ENCODE measurements at places on chromosomes 4 and X. TPM values are rescaled to one million over a fixed set of nuclear protein-coding genes. Genes with fewer than 3 reads are reported as not detected.

Gene ATP2B3
- not detected for total RNA-seq

Gene CLIC2
- 11.3 TPM for total RNA-seq

DNA sequence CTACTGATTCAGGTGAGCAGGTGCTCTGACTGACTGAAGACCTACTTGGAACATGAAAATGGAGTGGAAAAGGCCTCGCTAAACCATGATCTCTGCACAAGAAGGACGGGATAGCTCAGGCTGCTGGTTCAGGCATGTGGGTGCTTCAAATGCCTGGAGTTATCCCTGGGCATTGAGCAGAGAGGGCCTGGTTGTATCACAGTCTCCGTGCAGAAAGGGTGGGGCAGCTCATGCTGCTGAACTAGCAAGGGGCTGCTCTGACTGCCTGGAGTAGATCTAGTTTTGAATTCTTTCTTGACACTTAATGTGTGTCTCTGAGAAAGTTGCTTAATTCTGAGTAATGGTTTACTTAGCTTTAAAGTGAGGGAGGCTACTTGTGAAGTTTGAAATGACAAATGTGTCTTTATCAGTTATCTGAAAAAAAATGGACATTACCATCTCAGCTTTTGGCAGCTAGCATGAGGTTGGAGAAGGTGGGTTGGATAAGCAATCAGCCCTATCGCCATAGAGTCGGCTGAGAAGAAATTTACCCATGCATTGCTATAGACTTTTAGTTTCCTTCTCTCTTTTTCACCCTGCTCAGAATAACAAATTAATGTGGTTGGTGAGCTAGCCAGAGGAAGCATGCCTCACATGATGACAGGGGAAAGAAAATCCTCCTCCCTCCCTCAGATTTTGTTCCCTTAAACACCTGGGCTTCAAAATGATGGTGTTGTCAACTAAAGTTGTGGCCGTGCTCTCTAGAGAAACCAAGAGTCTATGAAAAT lies 832.4 kb downstream of the STIM2 start:
- no peak for DNase-seq

DNA sequence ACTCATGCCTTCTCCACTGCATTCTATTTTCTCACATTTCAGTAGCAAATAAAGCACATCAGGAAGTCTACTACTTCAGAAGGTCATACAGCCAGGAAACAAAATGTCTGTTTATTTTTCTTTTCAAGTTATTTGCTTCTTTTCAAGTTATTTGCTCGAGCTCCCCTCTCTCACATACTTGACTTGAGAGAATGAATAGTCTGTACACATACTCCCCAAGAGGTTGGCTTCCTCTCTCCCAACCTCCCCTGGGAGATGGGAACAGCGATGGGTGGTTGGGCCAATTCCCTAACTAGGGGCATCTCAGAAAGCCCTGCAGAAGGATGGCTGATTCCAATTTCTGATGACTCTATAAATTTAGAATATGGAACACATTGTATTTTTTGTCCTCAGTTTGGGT lies 64.7 kb upstream of the PTPN13 start:
- no peak for DNase-seq

DNA sequence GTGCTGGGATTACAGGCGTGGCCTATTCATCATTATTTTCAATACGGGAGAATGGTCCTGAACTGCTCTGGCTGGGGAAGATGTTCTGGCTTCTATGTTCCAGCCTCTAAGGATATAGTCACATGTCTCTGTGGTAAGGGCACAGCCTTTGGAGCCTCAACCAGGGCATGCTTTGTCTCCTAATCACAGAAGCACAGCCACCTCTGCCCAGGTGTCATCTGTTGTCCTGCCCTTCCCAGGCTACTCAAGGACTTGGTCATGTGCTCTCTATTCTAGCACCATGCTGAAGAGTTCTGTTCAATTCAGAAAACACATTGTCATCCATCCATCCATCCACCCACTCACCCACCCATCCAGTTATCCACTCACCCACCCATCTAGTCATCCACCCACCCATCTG lies 29.5 kb downstream of the ASMTL start:
- no peak for DNase-seq

- DNase-seq, result no peak
Measured at GRCh38 chrX:69884210-69884609, 165.5 kb downstream of the AWAT2 start.

DNA sequence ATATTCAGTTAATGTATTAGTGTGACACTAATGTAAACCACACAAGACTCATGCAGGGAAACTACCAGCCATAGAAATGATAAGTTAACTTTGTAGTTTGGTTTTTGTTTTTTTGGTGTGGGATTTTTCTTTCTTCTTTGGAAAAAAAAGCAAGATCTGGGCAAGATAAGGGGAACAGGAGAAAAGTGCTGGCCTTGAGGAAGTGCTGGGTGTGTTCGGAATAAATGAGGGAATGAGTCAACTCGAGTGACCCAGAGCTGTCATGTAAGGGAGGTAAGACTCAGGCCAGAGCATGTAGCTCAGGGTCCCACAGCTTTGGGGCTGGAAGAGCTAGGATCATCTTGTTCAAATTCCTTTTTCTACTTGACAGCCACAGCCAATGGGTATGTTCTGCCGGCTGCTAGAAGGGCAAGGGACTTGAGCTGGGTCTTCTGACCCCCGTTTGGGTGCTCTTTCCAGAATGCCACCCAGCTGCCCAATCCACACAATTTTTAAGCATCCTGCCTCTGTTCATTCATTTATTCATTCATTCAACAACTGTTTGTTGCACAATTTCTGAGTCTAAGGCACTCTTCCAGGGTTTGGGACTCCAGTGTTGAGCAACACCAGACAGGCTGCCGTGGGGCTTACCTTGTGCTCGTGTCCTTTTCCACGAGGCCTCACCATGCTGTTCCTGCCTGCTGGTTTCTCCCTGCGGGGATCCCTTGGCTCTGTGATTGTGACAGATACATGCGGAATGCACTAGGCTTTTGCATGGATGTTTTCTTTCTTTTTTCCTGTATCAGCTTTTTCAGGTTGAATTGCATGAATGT lies 54.5 kb downstream of the CLDN34 start:
- DNase-seq, result no peak

GRCh38 chr4:1630266-1630665 lies 53.8 kb downstream of the FAM53A start:
- DNase-seq, result no peak
